ENCODE measurements at places on chromosomes 11 and 22. TPM values are rescaled to one million over a fixed set of nuclear protein-coding genes. Genes with fewer than 3 reads are reported as not detected.

The RNF215 gene
- 18.3 TPM for total RNA-seq

The ANKK1 gene
- total RNA-seq = 0.12 TPM

The NEFH gene
- total RNA-seq = 0.08 TPM

The PAX6 gene
- total RNA-seq = not detected

The MOV10L1 gene
- 0.23 TPM for total RNA-seq

The USP35 gene
- 25.3 TPM for total RNA-seq

The FAM83F gene
- total RNA-seq = not detected

The SCN2B gene
- total RNA-seq = not detected

The P4HA3 gene
- total RNA-seq = 19.2 TPM

The P2RX6 gene
- total RNA-seq = 0.47 TPM

The PGM2L1 gene
- total RNA-seq = 11.4 TPM

The DDIAS gene
- total RNA-seq = 1.4 TPM

The CDC42BPG gene
- under 0.01 TPM for total RNA-seq

The C1QTNF6 gene
- total RNA-seq = 12.9 TPM

The C11orf52 gene
- 0.38 TPM for total RNA-seq

The KCTD14 gene
- total RNA-seq = 1.1 TPM

The SLC37A2 gene
- 0.30 TPM for total RNA-seq

The FERMT3 gene
- 10.7 TPM for total RNA-seq

The OR4A16 gene
- total RNA-seq = not detected

The DMC1 gene
- total RNA-seq = 1.1 TPM

The DCDC1 gene
- total RNA-seq = 0.08 TPM

The SPDYC gene
- total RNA-seq = not detected

The MRGPRX4 gene
- total RNA-seq = not detected

The GLYATL1 gene
- total RNA-seq = 0.08 TPM

The KBTBD3 gene
- total RNA-seq = 2.3 TPM

The MYO18B gene
- under 0.01 TPM for total RNA-seq

The SSTR3 gene
- total RNA-seq = not detected

The CRYBB2 gene
- not detected for total RNA-seq

The IGSF9B gene
- total RNA-seq = under 0.01 TPM

The PNPLA5 gene
- not detected for total RNA-seq

The BIRC3 gene
- total RNA-seq = 0.47 TPM

The PATE2 gene
- total RNA-seq = 0.15 TPM

The SNX32 gene
- total RNA-seq = 4.3 TPM

The MS4A6A gene
- not detected for total RNA-seq

The NXPE1 gene
- not detected for total RNA-seq

The CDC45 gene
- 9.5 TPM for total RNA-seq

The KRTAP5-10 gene
- total RNA-seq = not detected

The SGSM1 gene
- under 0.01 TPM for total RNA-seq

The MRGPRX3 gene
- total RNA-seq = not detected

The RIMBP3B gene
- not detected for total RNA-seq

The SRPRA gene
- 48.0 TPM for total RNA-seq

The SMDT1 gene
- total RNA-seq = 7.8 TPM

The ZNRD2 gene
- 43.3 TPM for total RNA-seq

The HTR3B gene
- total RNA-seq = not detected

The SMIM35 gene
- total RNA-seq = not detected

The APOBEC3H gene
- 0.70 TPM for total RNA-seq

The CNIH2 gene
- total RNA-seq = not detected

Data from smooth muscle cell of the coronary artery (primary cell).